ENCODE measurements at places on chromosomes 7 and 10.

GRCh38 chr7:46468753-46469356 lies 547.8 kb upstream of the IGFBP3 start:
- no peak for DNase-seq

DNA sequence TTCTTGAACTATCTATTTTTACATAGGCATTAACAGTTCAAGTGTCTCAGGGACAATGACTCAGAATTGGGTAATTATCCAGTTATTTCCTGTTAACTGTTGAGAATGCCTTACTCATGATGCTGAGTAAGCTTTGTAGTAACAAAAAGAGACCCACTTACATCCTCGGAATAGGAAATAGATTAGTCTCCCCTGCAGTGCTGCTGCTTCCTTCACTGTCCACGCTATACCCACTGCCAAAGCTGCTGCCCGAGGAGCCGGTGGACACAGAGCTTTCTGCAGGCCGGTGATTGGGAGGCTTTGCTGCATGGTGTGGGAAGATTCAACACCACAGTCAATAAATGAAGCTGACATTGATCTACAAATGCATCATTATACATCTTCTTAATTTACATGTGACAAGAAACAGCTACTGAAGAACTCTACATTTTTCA lies 357.1 kb downstream of the PCLO start:
- no peak for DNase-seq

DNA sequence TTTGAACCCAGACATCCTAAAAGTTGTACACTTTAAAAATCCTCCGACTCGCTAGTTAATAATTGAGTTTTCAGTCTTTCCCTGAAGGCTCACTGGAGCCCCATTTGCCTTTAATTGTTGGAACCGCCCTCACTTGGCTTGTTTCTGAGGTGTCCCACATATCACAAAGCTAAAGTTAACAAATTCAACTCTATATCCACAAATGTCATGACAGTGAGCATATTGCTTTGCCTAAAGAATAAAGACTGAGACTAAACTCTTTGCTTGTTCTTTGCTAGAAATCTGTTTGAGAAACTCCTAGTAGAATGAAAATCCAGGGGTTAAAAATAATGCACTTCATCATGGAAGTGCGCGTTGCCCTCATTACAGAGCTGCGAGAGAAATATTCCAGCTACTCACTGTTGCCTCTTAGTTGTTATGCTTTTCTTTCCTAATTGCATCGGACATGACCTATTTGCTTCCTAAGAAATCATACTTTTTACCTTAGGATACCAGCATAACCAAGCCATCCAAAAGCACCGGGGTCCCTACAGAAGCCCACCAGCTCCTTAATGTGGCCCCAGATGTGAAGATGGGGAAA lies 752 bp downstream of the THSD7A start:
- DNase-seq: peak; percentile 20

GRCh38 chr7:55127622-55128081 lies 108.8 kb downstream of the EGFR start:
- no peak for DNase-seq

DNA sequence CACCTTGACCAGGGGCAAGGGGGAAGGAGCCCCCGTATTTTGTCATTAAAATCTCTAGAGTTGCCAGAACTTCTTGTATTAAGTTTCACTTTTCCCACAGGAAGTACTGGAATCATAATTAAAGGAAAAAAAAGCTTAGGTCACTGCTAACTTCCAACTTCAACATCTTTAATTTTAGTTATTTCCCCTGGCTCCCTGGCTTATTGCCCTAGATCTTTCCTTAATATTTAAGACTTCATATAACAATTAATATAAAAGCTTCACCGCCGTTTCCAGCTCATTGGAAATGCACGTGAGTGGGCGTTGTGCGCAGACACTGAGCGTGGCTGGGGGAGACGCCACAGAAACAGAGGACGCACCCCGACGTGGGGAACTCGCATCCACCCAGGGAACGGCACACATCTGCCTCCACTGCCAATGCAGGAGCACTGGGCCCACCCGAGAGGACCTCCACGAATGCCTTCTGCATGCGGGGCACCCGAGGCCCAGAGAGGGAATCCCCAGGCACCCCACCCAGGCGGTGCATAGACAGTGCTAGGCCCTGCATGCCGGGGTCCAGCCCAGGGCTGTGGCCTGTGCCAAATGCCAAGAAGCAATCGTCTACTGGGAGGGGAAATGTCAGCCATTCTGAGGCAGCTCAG lies 72.2 kb downstream of the ADARB2 start:
- DNase-seq: no peak

GRCh38 chr7:139718859-139719258 lies 58.9 kb downstream of the HIPK2 start:
- no peak for DNase-seq

GRCh38 chr7:27576360-27576944 lies 86.2 kb downstream of the HIBADH start:
- DNase-seq: peak; percentile 70

DNA sequence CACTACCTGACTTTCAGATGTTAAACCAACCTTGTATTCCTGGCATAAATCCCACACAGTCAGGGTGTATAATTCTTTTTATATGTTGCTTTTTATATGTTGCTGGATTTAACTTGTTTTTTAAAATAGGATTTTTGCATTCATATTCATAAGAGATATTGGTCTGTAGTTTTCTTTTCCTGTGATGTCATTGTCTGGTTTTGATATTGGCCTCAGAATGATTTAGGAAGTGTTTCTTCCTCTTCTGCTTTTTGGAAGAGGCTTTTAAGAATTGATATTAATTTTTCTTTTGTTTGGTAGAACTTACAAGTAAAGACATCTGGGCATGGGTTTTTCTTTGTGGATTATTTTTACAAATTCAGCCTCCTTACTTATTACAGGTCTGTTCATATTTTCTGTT lies 93.1 kb downstream of the CARD11 start:
- DNase-seq: no peak

DNA sequence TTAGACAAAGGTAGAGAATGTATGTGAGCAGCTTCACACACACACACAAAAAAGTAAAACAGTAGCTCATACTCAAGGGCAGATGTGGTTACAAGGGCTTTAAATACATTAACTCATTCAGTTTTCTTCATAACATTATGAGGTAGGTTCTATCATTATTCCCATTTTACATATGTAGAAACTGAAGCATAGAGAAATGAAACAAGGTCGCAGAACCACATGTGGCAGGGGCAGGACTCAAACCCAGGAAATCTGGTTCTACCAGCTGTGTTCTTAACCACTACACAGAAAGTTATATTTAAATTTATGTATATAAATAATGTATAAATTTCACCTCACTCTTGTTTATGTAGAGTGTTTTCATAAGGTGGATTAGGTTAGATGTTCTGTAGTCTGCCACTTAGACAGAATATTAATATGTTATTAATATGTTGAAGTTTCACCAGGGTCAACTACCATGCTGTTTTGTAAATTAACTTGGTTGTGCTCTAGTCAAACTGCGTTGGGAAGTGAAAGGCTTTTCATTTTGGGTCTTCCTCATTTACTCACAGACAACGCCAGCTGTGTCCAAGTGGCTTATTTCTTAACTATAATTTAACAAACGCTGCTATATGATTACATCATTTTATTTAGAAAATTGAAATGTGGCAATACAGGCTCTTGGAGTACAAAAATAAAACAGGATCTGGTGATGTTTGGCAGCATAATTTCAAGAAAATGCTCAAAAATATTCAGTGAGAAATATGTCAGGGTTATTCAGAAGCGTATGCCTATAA lies 138.4 kb downstream of the MDFIC start:
- DNase-seq: no peak

GRCh38 chr10:98456686-98457482 lies 10.1 kb upstream of the HPS1 start:
- peak; percentile 14 for DNase-seq

DNA sequence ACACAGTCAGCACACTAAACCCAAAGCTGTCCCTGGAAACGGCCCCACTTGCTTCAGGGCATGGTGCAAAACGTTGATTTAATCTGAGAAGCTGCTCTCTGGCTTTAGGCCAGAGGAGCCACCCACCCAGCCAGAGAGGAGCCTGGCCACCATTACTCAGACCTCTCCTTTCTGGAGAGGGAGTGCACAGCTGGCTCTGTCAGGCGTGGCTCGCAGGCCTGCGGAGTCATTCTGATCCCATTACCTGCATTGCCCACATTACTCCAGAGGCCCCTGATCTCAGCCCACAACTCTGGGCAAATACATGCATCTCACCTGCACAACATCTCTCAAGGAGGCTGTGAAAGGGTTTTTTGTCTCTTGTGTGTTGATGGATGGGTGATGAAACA lies 370.0 kb upstream of the IGFBP3 start:
- DNase-seq: no peak

GRCh38 chr7:30989824-30990672 lies 26.3 kb downstream of the GHRHR start:
- DNase-seq: no peak

DNA sequence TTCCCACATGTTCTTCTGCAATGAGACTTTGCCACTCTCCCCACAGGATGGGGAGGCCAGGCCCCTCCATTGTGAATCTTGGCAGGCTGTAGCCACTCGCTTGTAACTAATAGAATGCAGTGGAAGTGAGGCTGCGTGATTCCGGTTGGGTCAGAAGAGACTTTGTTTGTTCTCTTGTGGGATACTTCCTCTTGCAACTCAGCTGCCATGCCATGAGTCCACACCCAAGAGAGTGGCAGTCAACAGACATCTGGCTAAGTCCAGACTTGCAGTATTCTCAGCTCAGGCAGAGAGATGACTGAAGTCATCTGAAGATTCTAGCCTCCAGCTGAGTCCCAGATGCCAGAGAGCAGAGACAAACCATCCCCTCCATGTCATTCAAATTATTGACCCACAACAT lies 153.4 kb upstream of the GDF10 start:
- DNase-seq: no peak

- peak; percentile 28 for DNase-seq
Measured at GRCh38 chr7:23334482-23335056, 35.4 kb downstream of the MALSU1 start.

GRCh38 chr7:106553446-106553836 lies 107.5 kb downstream of the CCDC71L start:
- no peak for DNase-seq

GRCh38 chr10:33260403-33261149 lies 73.9 kb downstream of the NRP1 start:
- DNase-seq: no peak

- DNase-seq: no peak
Measured at GRCh38 chr10:47322300-47323061, at the start of gene GDF2. Gene GDF2, plus strand, starts transcription at chr10:47322454. Its CDS starts 215 bp downstream, at chr10:47322669.

GRCh38 chr10:26857991-26858706 lies 2.6 kb downstream of the ABI1 start:
- DNase-seq: peak; percentile 40

GRCh38 chr7:86411814-86412213 lies 231.9 kb upstream of the GRM3 start:
- DNase-seq: no peak

DNA sequence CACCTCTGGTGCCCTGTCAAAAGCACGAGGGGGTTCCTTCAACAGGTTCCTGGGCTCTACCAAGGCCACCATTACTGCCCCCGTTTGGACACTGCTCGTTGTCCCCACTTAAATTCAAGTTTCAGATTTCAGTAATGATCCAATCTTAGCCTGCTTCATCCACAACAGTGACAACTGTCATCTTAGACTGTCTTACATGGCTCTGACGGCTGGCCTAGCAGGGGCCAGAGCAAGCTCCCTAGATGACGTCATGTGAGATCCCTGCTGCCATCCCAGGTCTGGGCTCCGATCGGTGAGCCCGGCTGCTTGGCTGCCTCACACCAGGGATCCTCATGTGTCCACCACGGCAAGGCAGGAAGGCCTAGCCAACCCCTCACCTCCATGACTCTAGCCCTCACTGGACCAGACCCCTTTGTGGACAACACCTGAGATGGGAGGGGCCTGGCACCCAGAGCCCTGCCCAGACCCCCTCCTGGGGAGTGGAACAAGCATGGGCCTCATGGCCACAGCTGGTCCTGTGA lies 82.5 kb downstream of the FAM53B start:
- DNase-seq: no peak

DNA sequence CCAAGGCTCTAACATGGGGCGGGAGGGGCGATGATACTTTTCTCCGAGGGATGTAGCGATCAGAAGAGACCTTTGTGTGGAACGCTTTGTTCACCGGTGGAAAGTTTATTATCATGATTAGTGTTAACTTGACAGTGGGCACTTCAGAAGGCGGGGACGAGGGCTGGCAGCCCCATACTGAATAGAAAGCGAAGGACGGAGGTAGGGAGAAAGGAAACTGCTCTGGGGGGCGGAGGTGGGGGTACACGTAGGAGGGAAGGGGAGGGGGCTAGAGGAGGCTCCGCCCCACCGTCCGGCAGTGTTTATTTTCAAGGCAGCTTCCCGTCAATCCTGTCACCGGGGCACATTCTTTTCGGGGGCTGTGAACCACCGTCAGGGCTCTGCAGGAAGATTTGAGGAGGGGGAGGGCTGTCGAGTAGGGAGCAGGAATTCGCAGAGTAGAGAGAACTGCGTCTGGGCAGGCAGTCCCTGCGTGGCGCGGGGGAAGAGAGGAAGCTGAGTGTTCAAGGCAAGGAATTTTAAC lies 9.4 kb upstream of the NKX2-3 start:
- DNase-seq: no peak

DNA sequence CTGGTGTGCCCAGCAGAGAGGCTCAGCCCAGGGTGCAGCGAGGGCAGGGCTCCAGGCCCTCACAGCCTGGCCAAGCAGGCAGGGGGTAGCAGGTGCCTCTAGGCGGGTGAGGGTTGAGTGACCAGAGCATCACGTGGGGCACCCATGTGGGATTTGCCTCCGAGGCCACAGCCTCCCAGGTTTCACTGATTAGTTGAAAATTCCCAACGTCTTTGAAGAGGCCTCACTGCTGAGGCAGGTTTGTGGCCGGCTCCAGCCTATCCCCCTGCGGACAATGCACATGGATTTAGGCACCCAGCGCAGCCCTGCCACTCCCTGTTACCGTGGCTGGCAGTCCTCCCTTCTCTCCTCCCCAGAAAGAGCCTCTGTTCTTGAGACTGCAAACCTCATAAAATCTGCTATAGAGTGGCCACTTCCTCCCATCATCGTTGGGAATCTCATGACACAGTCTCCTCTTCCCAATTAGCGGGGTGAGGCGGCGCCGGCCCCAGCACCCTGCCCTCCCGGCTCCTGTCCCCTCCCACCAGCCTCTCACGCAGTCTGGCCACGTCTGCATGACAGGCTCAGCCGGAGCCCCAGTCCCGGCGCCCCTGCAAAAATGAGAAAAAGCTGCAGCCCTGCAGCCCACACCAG lies 10.8 kb downstream of the MYL10 start:
- no peak for DNase-seq

DNA sequence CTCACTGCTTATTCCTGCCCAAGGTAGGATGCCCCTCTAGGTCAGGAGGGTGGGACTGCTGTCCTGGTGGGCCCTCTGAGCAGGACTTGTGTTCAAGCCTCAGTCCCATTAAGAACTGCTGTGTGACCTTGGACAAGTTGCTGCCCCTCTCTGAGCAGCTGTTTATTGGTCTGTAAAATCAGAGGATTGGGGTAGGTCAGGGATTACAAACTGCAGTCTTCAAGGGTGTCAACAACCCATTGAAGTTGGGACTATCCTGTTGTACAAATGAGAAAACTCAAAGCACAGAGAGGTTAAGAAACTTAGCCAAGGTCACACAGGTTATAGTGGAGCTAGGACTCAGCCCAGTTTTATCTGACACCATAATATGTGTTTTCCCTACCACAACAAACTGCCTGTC lies 55.3 kb downstream of the ZMIZ1 start:
- DNase-seq: no peak

- DNase-seq: no peak
Measured at GRCh38 chr7:99643464-99643863, 26.7 kb downstream of the ZSCAN25 start.
